ENCODE measurements at places on chromosomes 2 and 18. TPM values are rescaled to one million over a fixed set of nuclear protein-coding genes. Genes with fewer than 3 reads are reported as not detected.
A peak's percentile ranks its signal among the peaks of the same experiment; 100 is the strongest.

The ARHGAP28 gene
- 15.5 TPM for total RNA-seq

The ABCG8 gene
- not detected for total RNA-seq

The AGXT gene
- not detected for total RNA-seq

The LYG2 gene
- total RNA-seq: not detected

The ABHD1 gene
- total RNA-seq: not detected

The ST8SIA3 gene
- 1.2 TPM for total RNA-seq

- DNase-seq: peak; percentile 63
Measured at GRCh38 chr2:231191896-231192872, 6.2 kb upstream of the ARMC9 start.

DNA sequence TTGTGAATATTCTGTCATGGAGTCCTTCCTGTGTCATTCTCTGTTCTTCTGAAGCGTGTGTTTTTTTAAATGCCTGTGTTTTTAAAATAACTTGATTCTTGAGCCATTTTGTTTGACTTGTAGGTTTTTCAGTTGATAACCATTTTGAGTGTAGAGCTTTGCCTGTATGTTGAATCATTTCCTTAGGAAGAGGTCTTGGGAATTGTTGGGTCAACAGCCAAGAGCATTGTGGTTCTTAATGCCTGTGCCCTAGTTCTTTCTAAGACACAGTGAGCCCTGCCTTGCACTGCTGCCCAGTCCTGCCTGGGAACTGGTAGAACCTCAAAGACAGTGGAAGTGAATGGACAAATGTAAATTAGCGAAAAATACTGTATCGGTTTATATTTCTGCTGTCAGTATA is 25.9 kb downstream of the RAB12 start:
- peak; percentile 30 for DNase-seq

DNA sequence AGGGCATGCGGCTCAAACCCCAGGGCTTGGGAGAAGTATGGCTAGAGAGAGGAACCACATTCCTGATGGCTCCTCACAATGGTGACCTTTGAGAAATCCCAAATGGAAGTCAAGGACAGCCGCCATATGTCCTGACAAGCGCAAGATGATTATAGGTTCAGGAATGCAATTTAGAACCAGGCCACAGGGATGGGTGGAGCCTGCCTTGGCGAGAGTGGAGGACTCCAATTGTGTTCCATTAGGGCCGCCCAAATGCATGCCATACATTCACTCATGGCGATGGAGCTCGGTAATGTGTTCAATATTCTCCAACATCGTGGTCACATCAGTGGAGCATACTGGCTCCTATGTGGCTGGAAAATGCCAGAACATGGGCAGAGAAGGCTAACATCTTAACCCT is 662.9 kb upstream of the ID2 start:
- no peak for DNase-seq

GRCh38 chr18:44779753-44780292 is 99.1 kb downstream of the SETBP1 start:
- DNase-seq: no peak

- no peak for DNase-seq
Measured at GRCh38 chr2:17030047-17030446, 364.4 kb upstream of the CYRIA start.

GRCh38 chr2:65917986-65918385 is 485.6 kb upstream of the SPRED2 start:
- DNase-seq: no peak

- peak; percentile 86 for DNase-seq
Measured at GRCh38 chr2:149894760-149895159, 307.2 kb upstream of the MMADHC start.

- DNase-seq: no peak
Measured at GRCh38 chr2:238313289-238313990, 6.9 kb upstream of the TRAF3IP1 start.

All from astrocyte (in vitro differentiated cells and primary cell).